Stimulated activated CD4-positive, alpha-beta T cell treated with anti-CD3 and anti-CD28 coated beads, TNF-alpha, amount 100 ng/mL, for 1 hour (primary cell): ENCODE measurements at places on chromosomes 7 and 10.

- DNase-seq: no peak
Observed at GRCh38 chr10:31000071-31000782, 31.4 kb downstream of the ZNF438 start.

GRCh38 chr7:157699357-157700013 is 362.7 kb downstream of the DNAJB6 start:
- DNase-seq: no peak

GRCh38 chr7:153698046-153698445 is 354.2 kb upstream of the DPP6 start:
- no peak for DNase-seq

DNA sequence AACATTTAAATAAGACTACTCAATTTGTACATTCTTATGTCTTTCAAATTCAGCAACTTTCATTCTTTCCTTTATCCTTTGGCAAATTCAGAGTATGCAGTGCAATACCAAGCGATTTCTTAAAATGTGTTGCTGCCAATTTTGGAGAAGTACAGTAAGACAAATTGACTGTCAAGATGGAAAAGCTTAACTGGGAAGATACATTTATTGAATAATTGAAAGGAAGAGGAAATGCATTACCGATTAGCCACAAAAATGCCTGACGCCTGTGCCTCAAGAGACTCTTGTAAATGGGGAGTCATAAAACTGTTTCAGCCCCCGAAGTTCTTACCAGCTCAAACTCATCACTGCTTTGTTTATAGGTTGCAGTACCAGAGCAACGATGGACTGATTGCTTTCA is 373.3 kb upstream of the GALNT17 start:
- DNase-seq: no peak

DNA sequence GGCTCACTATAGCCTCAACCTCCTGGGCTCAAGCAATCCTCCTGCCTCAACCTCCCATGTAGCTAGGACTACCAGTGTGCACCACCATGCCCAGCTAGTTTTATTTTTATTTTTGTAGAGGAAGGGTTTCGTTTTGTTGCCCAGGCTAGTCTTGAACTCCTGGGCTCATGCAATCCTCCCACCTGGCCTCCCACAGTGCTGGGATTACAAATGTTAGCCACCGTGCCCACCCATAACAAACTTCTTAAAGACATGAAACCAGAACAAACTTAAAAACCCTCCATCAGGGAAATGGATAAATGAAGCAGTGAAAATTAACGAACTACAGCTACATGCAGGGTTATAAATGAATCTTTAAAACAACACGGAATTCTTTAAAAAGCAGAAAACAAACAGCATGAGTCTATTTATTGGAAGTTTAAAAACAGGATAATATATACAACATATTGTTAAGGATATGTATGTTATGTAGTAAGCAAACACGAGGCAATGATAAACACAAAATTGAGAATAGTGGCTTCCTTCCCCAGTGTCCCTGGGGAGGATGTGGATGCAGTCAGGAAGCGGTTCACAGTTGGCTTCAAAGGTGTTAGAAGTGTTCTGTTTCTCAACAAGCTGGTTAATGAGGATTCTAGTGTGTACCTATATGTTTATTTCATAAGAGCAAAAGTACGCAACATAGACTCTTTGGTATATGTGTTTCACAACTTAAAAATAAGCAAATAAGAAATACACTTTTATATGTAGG is 128.2 kb upstream of the IMMP2L start:
- no peak for DNase-seq

GRCh38 chr7:1395211-1396070 is 63.8 kb downstream of the MICALL2 start:
- no peak for DNase-seq

- no peak for DNase-seq
Observed at GRCh38 chr10:61779950-61780659, 117.4 kb downstream of the CABCOCO1 start.

DNA sequence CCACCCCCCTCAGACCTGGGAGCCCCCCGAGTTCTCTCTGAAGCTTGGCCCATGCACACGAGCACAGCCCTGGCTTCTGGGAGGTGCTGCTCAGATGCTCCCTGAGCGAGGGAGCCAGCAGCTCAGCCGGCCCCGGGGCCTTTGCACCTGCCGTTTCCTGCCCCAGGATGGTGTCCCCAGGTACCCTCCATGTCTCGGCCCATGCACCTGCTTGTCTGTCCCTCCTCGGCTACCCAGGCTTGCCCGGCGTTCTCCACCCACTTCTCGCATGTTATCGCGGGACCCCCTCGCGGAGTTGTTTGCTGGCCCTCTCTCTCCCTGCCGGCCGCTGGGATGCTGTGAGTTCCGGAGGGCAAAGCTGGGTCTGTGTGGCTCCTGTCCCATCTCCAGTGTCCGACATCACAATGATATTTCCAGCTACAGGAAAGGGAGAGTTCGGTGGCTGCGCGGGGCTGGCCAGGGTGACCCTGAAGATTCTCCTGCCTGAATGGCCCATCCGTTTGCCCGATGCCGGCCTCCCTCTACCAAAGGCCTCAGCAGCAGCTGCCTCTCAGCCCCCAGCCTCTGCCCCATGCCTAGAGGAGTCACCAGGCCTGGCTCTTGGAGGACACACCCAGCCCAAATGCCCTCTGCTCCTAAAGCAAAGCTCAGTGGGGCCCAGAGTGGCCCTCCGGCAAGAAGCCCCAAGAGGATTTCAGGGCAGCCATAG is 12.2 kb upstream of the LFNG start:
- no peak for DNase-seq

GRCh38 chr10:30456266-30456665 is 22.3 kb downstream of the MAP3K8 start:
- no peak for DNase-seq

- DNase-seq: no peak
Observed at GRCh38 chr7:12474035-12474434, 70.4 kb upstream of the VWDE start.

DNA sequence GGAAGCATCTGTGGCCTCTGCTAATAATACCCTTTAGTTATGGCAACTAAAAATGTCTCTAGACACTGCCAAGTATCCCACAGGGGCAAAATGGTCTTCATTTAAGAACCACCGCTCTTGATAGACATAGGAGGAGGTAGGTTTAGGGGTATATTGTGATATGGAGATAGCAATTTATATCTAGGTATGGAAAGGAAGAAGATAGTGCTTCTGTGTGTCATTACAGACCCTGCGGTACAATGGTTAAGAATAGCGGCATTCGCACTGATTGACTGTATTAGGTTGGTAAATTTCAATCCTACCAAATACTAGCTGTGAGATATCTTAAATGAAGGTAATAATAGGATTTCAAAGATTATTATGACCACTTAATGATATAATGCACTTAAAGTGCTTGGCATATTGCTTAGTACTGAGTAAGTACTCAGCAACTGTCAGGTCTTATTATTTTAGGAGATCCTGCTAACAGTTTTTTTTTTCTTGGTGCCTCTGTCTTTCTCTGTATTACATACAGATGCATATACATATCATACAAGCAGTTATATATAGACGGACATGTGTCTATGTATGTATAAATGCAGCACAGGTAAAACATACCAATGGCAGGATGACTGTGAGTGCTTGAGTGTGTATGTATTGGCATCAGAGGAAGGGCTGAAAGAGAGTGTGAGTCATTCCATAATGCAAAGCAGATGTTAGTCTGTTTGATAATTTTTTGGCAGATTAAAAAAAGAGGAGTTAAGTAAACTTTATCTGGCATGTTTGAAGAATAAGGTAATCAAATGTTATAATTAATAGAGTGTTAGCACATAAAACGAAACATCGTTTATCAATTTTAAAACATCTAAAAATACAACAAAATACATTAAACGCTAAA is 50.0 kb upstream of the ITGB8 start:
- DNase-seq: no peak

DNA sequence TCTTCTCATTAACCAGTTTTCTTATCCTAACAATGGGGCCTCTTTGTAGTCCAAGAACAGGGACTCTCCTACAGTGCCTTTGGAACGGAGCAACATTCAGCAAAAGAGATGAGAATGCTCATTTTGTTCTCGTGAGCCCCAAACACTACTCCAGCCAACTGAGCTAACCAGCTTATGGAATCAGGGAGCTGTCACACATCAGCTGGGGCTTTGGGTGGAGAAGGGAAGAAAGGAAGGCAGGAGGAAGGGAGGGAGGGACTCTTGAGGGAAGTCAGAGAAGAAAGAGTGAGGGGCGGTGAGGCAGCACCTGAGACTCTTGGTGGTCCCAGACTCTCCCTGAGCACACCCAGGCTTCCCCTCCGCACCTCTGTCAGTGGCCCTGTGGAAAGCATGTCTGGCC is 123.1 kb downstream of the CLEC2L start:
- DNase-seq: no peak

DNA sequence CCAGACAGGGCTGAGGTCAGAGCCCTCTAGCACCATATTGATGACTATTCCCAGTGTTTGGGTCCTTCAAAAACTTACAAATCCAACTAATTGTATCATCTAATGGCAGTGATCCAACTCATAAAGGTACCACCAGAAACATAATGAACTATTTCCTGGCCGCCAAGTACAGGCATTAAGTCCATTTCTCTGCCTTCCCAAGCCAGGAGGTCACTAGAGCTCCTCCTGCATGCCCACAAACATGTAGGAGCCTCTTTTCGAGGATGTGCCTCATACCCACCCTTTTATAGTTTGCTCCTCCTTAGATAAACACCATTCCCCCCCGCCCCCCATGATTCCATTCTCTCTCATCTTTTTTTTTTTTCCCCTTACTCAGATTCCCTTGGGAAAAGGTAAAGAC is 91.3 kb downstream of the CHN2 start:
- no peak for DNase-seq

- DNase-seq: no peak
Observed at GRCh38 chr10:30227481-30227880, 121.6 kb downstream of the MTPAP start.

DNA sequence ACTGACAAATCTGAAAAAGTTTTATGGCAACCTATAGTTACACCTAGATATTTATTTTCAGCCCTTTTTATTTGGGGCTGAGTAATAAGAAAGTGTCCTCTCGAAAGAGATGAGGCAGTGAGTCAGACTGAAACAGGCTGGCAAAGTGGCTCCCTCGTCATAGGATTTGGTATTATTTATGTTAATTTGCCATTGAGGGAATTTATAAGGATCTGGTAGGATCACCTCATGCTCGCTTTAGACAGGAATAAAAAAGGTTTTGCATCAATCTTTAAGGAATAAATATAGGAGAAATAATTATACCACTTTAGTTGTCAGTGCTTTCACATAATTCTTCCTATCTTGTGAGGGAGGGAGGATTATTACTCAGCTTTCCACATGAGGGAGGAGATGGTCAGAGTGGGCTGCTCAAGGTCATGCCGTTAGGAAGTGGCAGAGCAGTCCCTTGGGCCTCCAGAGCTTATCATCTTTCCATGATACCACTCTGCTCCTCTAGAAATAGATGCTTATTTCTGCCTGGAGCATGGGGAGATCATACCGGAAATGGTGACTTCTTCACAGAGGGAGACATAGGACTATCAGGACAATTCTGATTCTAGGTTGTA is 356.8 kb downstream of the GPR158 start:
- DNase-seq: no peak

- DNase-seq: no peak
Observed at GRCh38 chr7:150357771-150358427, 10.7 kb upstream of the REPIN1 start.

DNA sequence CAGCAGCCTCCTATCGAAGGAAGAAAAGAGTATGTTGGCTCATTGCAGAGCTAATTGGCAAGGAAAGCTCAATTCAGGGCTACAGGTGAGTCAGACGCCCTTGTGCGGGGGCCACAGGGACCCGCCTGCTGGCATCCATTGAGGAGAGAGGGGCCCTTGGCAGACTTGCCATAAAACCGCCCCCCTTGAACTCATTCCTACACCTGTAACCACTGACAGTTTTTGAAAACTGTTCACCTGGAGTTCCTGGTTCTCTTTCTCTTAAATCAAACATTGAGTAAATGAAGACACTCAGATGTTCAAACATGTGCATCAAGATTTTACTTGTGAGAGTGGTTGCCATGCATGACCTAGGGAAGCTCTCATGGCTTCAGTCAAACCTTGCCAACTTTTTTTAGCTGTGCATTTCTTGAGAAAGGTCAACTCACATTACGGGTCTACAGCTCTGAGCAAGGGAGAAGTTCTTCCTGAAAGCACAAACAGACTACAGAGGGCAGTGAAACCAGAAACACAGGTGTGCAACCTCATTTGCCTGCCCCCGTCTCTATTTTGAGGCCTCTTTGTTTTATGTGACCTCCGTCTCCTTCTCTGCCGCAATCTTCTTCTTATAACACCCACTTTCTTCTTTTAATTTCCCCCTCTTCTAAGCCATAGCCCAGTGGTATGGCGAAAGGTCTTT is 87.8 kb downstream of the TBXAS1 start:
- DNase-seq: no peak

DNA sequence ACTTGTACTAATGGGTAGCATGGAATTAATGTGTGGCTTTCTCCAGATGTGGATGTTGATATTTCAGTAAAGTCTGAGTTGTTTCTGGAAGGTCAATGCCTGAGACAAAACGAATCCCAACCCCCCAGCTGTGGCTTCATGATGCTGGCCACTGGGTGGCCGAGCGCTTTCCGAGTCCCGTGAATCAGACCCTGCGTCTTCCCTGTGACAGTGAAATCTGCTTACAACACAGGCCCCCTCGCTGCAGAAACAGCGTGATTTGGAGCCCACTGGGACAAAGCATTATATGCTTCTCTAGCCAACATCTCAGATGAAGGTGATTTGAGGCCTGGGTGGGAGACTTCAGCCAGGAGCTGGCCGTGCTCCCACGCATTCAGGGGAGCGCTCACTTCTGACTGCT is 124.7 kb downstream of the WDR37 start:
- DNase-seq: no peak
